Activated CD8-positive, alpha-beta T cell treated with anti-CD3 and anti-CD28 coated beads, Interleukin-2, amount 10 ng/mL, durations not matched to agents 7 days and 5 days (primary cell): ENCODE measurements at places on chromosomes 3 and 15. TPM values are rescaled to one million over a fixed set of nuclear protein-coding genes. Genes with fewer than 3 reads are reported as not detected.

Gene PAQR5
- total RNA-seq: not detected

GRCh38 chr3:164521644-164522043 lies 556.7 kb downstream of the SI start:
- no peak overlapping the region for H3K27ac ChIP-seq
- H3K4me1 ChIP-seq: no peaks in the 10 kb centered on the region
- H3K4me3 ChIP-seq: no peak overlapping the region
- no peaks in the 10 kb centered on the region for H3K27me3 ChIP-seq
- DNase-seq: no peak

DNA sequence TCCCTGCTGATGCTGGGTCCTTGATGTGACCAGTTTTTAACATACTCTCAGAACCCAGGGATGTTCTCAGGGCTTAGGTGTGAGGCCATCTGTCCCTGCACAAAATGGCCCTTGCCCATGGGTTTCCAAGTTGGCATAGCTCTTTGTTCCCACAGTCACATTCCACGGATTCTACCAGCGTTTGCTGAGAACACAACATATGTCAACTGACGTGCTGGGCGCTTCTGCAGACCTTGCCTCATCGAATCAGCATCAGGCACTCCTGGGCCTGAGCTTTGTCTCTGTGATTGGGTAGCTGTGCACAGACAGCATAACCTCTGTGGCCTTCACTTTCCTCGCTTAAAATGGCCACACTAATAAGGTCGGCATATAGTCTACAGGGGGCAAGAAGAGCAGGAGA lies 69.0 kb downstream of the MGLL start:
- no peak overlapping the region for H3K27ac ChIP-seq
- no peak for DNase-seq
- no peak overlapping the region for H3K4me3 ChIP-seq
- H3K27me3 ChIP-seq: peaks cover 9% of the 10 kb centered on the region
- H3K4me1 ChIP-seq: peaks cover 24% of the 10 kb centered on the region
- no peaks in the 10 kb centered on the region for H3K36me3 ChIP-seq

GRCh38 chr3:21447476-21448151 lies 303.4 kb downstream of the ZNF385D start:
- no peak overlapping the region for H3K27ac ChIP-seq
- H3K36me3 ChIP-seq: no peaks in the 10 kb centered on the region
- DNase-seq: no peak

DNA sequence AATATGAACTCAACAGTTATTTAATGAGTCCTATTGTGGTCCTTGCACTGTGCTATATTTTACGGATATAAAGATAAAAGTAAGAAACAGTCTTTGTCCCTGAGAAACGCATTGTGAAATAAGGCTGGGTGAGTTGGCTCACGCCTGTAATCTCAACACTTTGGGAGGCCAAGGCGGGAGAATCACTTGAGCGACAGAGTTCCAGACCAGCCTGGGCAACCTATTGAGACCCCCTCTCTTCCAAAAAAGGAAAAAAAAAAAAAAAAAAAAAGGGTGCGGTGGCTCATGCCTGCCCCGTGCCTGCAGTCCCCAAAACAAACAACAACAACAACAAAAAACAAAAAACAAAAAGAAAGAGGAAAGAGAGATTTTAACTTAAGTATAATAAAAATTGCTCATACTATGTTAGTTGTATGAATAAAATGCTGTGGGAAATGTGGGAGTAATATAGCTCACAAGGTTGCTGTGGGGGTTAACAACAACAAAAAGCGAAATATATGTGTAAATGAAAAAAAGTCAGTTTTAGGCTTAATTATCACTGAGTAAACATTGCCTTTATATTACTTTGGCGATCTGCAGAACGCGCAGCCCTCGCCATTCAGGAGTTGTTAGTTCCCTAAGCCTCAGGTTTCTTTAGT lies 461 bp upstream of the FNDC3B start:
- H3K27ac ChIP-seq: no peak overlapping the region
- H3K4me3 ChIP-seq: peak overlapping the region; percentile 91
- no peak for DNase-seq

GRCh38 chr15:63501256-63502089 lies 2.9 kb upstream of the USP3 start:
- peak overlapping the region; percentile 57 for H3K4me3 ChIP-seq
- H3K27ac ChIP-seq: peak overlapping the region; percentile 98
- DNase-seq: peak; percentile 53
- H3K4me1 ChIP-seq: peaks cover 53% of the 10 kb centered on the region
- H3K36me3 ChIP-seq: peaks cover 10% of the 10 kb centered on the region

Gene SNTN
- total RNA-seq: not detected
